ENCODE measurements at places on chromosomes 3 and 15.

GRCh38 chr3:60216462-60217075, 1034.7 kb downstream of the FHIT start:
- DNase-seq: no peak

- DNase-seq: no peak
Observed at GRCh38 chr3:66762916-66763693, 235.0 kb upstream of the KBTBD8 start.

DNA sequence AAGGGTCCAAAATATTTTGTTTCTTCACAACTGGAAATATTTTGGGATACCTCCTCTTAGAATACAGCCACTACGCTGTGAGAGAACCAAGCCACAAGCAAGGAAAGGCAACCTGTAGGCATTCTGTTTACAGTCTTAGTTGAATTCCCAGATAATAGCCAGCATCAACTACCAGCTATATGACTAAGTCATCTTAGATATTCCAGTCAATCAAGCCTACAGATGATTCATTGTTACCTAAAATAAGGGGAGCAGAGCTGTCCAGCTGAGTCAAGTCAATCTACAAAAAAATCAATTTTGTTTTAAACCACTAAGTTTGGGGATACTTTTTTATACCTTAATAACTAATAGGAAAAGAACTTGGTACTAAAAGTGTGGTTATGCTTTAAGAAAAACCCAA, 526.4 kb upstream of the DPPA4 start:
- DNase-seq: no peak

DNA sequence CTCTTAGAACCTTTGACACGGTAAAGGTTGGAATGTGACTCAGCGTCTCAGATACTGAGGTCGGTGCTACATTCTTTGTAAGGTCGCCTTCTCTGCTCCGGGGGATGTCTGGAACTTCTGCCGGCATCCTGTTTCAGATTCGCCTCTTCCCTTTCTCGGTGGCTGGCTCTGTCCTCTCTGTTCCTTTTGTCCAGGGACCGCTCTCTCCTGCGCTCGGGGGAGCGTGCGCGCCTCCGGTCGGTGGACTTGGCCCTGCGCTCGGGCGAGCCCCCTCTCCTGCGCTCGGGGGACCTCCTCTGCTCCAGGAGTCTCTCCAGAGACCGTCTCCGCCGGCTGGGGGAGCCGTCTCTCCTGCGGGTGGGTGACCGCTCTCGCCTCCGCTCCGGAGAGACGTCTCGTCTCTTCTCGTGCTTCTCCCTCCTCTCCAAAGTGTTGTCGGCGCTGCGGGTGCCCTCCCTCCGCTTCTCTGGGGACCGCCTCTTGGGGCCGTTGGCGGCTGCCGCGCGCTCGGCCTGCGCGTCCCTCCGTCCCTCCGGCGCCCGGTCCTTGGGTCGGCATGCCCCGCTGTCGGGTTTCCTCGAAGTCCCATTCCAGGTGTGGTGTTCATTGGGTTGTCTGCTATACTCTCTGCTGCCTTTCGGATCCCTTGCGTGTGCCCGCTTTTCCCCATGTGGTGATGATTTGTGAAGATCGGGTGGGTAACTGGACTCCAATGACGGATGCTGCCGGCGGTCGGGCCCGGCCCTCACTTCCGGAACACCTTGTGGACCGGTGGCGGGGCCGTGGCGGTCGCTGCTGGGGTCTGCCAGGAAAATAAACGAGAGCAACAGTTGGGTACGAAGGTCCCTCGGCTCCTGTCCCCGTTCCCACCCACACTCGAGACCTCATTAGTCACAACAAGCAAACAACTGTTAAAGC, 668.8 kb upstream of the ADAMTS9 start:
- no peak for DNase-seq

DNA sequence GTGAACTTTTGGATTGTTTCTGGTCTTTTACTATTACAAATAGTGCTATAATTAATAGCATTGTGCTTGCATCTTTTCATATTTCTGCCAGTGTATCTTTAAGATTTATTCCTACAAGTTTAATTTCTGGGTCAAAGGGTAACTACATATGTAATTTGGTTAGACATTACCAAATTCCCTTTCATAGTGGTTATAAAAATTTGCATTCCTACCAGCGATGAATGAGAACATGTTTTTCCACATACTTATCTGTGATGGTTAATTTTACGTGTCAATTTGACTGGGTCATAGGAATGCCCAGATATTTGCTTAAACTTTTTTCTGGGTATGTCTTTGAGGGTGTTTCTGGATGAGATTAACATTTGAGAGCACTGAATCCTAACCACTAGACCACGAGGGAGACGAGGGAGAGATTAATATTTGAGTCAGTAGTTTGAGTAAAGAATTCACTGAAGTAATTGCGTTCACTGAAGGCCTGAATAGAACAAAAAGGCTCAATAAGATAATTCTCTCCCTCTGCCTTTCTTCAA, 132.3 kb upstream of the NEO1 start:
- DNase-seq: no peak

GRCh38 chr3:45664578-45664977, 24.6 kb upstream of the SACM1L start:
- no peak for DNase-seq

- DNase-seq: no peak
Observed at GRCh38 chr15:57253500-57253899, 122.8 kb upstream of the CGNL1 start.

DNA sequence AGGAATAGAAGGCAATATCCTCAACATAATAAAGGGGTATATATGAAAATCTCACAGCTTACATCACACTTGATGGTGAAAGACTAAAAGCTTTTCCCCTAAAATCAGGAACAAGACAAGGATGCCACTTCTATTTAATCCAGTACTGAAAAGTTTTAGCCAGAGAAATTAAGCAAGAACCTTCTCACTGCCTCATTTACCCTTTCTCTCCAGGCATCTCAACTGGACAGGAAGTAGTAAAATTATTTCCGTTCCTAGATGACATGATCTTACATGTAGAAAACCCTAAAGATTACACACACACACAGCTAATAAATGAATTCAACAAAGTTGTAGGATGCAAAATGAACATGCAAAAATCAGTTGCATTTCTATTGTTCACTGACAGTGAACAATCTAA, 11.2 kb downstream of the SCAP start:
- no peak for DNase-seq

DNA sequence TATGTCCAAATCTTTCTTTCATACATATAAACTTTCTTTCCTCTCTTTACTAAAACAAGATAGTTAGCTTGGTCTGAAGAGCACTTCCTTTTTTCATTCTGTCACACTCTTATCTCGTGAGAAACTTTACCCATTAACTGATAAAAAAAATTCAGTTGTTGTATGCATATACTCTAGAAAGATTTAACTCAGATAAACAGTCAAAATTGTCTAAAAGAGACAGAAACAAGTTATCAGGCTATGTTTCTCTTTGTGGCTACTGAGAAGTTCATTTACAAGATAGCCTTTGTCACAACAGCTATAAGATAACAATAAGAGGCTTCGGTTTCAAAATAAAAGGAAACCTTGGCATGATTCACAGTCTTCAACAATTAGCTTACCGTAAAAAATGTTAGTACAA, 235.7 kb upstream of the ATP10A start:
- no peak for DNase-seq

DNA sequence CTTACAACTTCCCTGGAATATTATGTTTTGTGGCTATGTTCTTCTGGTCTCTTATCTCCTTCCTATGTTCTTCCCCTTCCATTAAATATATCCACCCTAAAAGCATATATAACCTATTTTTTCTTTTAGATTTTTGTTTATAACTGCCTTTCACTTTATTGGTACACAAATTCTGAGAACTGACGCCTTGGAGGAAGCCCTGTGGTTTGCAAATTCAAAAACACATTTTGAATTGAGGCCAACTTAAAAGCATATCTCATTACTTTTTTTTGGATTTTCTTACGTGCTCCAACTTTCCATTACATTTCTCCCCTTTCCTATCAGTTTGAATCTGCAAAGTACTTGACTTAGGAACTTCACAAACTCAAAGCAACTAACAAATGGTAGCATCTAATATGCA, 15.3 kb upstream of the COLQ start:
- DNase-seq: no peak
